ENCODE measurements at places on chromosomes 16 and 17.

DNA sequence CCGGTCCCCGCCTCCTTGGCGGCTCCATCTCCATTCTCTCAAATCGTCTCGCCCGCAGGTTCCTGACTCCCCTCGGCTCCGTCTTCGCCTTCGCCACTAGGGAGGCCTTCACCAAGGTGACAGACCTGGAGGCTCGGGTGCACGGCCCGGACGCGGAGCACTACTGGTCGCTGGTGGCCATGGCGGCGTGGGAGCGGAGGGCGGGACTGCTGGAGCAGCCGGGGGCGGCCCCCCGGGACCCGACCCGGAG, 862 bp downstream of the GLTPD2 start:
- no peak for DNase-seq

DNA sequence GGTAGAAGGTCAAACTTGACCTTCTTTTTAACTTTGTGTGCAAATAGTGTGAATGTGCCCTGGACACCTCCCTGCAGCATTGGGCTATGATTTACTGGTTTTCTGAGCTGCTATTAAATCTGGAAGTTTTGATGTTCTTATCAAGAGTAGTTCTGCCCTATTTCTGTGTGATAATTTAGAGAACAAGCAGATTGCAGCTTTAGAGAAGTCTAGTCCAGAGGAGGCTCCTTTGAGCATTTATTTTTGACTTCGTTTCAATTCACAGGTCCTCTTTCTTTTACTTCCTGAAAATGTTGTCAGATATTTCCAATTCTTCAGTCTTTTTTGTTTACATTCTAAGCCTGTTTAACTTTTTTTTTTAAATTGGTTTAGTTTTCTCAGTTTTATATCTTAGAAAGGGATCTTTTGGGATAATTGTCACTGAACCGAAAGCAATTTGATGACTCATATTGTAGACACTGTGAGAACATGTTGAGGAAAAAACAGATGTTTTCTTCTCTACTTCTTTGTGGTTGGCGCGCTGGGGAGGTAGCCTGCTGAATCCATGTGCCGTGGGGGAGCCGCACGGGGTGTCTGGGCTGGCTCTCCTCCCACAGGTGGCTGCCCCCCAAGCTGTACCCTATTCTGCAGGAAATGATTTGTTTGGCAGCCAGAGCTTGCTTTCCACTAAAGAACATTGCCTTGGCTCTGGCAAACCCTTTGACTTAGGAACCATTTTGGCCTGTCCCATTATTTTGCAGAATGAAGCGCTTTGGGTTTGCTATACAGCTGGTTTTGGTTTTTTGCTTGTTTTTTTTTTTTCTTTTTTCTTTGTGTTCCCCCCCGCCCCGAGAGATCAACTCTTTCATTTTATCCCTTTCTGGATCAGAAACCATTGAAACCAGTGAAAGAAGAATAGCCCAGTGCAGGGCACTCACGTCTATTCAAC, 53.4 kb downstream of the MFSD11 start:
- DNase-seq: peak; percentile 54

GRCh38 chr17:57861790-57862693, 12.2 kb upstream of the MRPS23 start:
- DNase-seq: no peak

- no peak for DNase-seq
These were observed 104.7 kb upstream of the CRHR1 start for GRCh38 chr17:45679426-45679825.

- no peak for DNase-seq
These were observed 879 bp downstream of the SOCS1 start for GRCh38 chr16:11254913-11255736.

DNA sequence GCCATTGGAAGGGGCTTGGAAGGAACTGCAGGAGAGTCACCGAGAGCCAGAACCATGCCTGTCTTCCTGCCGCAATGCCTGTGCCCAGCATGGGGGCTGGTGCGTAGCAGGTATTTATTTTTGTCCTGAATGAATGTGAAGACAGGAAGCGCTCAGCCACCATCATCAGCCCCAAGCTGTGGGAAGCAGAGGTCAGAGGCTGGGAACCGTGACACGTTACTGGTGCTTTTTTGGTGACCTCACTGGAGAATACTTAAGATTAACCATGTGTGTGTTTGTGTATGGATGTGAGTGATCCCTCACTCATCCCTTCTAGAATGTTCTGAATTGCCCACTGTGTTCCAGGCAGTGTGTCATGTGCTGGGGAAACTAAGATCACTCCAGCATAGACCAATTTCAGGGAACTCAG, 343.8 kb downstream of the SNX29 start:
- DNase-seq: no peak

DNA sequence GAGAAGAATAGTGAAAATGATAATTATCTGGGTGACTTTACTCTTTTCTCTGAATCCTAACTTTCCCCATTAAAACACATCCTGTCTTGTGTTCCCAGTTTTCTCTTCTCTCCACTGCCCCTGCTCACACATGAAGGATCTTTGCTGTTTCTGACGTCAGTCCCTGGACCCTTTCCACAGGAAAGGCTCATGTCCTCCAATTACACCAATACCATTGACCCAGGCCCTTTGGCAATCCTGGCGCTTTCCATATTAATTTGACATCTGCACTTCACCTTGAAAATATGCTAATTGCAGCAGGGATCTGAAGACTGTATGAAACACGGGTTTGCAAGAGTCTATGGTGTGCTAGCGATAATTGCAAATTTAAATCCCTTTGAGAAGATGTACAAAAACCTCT, 170.2 kb upstream of the GOT2 start:
- no peak for DNase-seq

- peak; percentile 61 for DNase-seq
These were observed 459.3 kb downstream of the HS3ST3B1 start for GRCh38 chr17:14760212-14760611.

- no peak for DNase-seq
These were observed 3.3 kb downstream of the SRCIN1 start for GRCh38 chr17:38602453-38602852.

DNA sequence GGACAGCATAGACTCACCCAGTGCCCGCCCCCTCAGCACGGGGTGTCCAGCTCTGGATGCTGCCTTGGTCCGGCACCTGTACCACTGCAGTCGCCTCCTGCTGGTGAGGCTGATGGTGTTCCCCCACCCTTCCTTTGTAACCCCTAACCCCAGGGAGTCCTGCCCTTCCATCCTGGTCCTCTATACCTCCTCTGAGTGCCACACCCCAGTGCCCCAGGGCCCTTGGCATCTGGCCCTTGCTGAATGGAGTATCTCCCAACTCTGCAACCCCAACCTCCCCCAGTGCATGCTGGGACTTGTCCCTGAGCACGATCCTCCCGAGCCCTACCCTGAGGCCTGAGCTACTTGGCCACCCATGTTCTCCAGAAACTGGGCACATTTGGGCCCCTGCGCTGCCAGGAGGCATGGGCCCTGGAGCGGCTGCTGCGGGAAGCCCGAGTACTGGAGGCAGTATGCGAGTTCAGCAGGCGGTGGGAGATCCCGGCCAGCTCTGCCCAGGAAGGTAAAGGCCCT, 15.8 kb downstream of the RIPOR1 start:
- DNase-seq: no peak

- DNase-seq: no peak
These were observed 25.0 kb downstream of the CBFA2T3 start for GRCh38 chr16:88951989-88952388.

DNA sequence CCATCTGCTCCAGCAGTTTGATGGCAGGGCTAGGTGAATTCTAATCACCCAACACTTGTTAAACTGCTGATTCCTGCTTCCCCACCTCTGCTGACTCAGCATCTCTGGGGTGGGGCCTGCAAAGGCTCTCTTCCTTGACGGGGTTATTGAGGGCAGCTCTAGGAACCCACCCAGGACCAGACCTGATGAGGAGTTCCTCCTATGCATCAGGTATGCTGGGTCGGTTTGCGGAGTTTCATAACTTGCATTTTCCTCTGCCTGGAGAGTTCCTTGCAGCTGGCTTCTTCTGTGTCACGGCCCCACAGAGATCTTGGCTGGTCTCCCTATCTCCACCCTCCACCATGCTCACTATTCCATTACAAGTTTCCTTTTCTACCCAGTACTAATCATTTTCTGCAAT, 93.4 kb upstream of the CCL2 start:
- no peak for DNase-seq

DNA sequence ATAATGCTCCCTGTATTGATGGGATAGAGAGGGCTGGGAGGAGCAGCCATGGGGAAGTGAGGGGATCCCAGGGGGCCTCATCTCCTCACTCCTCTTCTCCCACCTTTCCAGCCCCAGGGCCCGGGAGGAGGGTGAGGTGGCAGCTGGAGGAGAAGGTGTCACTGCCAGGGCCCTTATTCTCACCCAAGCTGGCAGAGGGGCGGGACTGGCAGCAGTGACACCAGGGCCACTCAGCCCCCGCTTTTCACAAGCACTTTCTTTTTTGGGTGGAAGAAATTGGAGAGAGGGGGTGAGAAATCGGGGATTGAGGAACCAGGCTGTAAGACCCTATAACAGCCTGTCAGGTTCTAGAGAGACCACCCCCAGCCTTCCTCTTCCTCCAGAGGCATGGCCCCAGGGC, 2.4 kb upstream of the TBX21 start:
- no peak for DNase-seq

GRCh38 chr16:87954826-87955225, 3.6 kb downstream of the BANP start:
- no peak for DNase-seq

DNA sequence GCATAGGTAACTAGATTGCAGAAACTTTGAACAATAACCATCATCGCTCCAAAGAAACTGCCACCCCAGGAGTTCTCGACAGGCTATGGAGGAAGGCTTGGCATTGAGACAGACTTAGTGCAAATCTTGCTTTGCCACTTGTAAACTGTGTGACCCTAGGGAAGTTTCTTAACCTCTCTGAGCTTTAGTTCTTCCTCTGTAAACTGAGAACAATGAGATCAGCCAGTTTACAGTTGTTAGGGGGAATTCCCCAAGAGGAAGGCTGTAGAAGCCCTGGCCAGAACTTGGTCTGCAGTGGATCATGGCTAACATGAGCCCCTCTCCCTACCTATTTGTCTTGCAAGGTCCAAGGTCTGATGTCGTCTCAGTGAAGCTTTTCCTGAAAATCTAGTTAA, 78.9 kb downstream of the NT5M start:
- no peak for DNase-seq

- DNase-seq: no peak
These were observed 2.4 kb downstream of the VEZF1 start for GRCh38 chr17:57985675-57985974.

DNA sequence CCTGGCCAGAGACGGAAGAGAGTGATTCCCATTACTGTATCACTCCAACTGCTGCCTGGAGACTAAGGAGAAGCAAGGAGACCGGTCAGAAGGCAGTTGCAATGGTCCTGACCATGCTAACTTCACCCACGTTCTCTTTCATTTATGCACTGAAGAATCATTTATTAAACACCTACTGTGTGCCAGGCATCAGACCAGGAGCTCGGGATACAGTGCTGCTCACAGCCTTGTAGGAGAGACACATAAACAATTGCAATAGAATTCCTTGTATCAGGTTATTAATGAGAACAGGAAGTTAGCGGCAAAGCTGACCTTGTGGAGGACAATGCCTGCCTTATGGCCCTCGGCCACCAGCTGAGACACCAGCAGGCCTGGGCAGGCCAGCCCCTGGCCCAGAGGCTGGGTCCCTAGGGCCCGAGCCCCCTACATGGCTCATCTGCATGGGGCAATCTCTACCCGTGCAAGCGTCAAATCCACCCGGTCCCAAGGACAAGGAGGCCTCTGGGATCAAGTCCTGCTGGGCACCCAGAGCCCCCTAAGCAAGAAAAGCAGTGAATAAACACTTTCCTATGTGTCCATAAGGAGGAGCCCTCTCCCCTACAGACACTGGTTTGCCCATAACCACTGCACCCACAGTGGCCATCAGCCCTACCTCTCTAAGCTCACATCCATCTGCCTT, 8.6 kb upstream of the ENPP7 start:
- DNase-seq: no peak
